Sigmoid colon (tissue), 7 donors: ENCODE measurements at places on chromosomes 7 and 10. TPM values are rescaled to one million over a fixed set of nuclear protein-coding genes. Genes with fewer than 3 reads are reported as not detected.

The ASZ1 gene
- not detected for polyA plus RNA-seq

The HABP2 gene
- not detected for polyA plus RNA-seq

The WNT8B gene
- not detected for polyA plus RNA-seq

The GIMAP1 gene
- polyA plus RNA-seq, result 1.8 TPM

The WDR86 gene
- polyA plus RNA-seq, result 2.1 TPM

The ZNF282 gene
- polyA plus RNA-seq, result 7.2 TPM

DNA sequence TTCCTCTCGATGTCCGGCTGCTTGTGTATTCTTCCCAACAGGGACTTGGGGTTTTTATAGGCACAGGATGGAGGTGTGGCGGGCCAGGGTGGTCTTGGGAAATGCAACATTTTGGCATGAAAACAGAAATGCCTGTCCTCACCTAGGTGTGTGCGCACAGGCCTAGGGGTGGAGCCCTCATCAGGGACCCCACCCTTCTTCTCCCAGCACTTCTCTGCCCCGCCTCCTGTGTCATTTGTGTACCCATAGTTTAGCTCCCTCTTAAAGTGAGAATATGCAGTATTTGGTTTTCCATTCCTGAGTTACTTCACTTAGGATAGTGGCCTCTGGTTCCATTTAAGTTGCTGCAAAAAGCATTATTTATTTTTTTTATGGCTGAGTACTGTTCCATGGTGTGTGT lies 90.2 kb upstream of the ITGB1 start:
- no peaks in the 10 kb centered on the region for H3K36me3 ChIP-seq
- no peaks in the 10 kb centered on the region for H3K27me3 ChIP-seq
- H3K4me3 ChIP-seq, result no peak overlapping the region
- DNase-seq, result no peak
- no peak overlapping the region for H3K27ac ChIP-seq

- no peak overlapping the region for H3K4me3 ChIP-seq
- no peaks in the 10 kb centered on the region for H3K36me3 ChIP-seq
- no peak overlapping the region for H3K27ac ChIP-seq
- no peak for DNase-seq
- H3K4me1 ChIP-seq, result no peaks in the 10 kb centered on the region
These were observed 24.2 kb downstream of the CH25H start for GRCh38 chr10:89182894-89183293.

DNA sequence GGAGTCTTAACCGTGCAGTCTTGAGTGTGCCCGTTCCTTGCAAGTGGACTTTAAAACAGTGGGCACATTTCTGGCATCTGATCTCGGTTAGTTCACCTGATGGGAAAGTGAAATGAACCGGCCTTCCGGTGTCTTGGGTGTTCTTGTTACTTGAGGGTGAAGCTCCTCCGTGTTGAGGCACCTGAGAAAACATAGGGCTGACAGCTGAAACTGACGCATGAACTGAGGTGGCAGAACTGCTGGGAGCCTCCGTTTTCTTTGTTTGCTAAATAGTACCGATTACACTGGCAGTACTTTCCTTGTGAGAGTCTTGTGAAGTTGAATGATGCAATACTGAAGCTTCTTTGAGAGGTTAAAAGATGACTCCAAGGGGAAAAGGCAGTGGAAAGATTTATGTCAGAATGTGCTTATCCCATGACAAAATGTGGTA lies 62.8 kb upstream of the SAMD8 start:
- H3K27me3 ChIP-seq, result no peaks in the 10 kb centered on the region
- DNase-seq, result peak; percentile 20
- H3K4me3 ChIP-seq, result no peak overlapping the region
- H3K36me3 ChIP-seq, result no peaks in the 10 kb centered on the region
- no peak overlapping the region for H3K27ac ChIP-seq

GRCh38 chr10:94397549-94398370 lies 4.6 kb upstream of the TBC1D12 start:
- no peak overlapping the region for H3K27ac ChIP-seq
- H3K36me3 ChIP-seq, result no peaks in the 10 kb centered on the region
- no peak overlapping the region for H3K4me3 ChIP-seq
- no peaks in the 10 kb centered on the region for H3K4me1 ChIP-seq
- DNase-seq, result no peak

GRCh38 chr10:128630787-128631252 lies 504.6 kb upstream of the MKI67 start:
- no peaks in the 10 kb centered on the region for H3K27me3 ChIP-seq
- H3K4me1 ChIP-seq, result no peaks in the 10 kb centered on the region
- DNase-seq, result no peak
- H3K36me3 ChIP-seq, result no peaks in the 10 kb centered on the region

DNA sequence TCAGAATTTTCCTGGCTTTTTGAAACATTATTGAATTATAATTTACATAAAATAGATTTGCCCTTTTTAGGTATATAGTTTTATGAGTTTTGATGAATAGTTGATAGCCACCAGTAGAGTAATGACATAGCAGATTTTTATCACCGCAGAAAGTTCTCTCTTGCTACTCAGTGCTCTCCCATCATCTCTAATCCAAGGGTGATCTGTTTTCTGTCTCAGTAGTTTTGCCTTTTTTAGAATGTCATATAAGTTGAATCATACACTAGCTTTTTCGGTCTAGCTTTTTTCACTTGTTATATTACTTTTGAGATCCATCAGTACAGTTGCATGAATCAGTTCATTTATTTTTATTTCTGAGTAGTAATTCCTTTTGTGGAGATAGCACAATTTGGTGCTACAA lies 17.9 kb downstream of the RSBN1L start:
- no peak for DNase-seq
- no peaks in the 10 kb centered on the region for H3K27me3 ChIP-seq
- H3K4me1 ChIP-seq, result peaks cover 54% of the 10 kb centered on the region
- no peak overlapping the region for H3K27ac ChIP-seq
- H3K36me3 ChIP-seq, result no peaks in the 10 kb centered on the region

DNA sequence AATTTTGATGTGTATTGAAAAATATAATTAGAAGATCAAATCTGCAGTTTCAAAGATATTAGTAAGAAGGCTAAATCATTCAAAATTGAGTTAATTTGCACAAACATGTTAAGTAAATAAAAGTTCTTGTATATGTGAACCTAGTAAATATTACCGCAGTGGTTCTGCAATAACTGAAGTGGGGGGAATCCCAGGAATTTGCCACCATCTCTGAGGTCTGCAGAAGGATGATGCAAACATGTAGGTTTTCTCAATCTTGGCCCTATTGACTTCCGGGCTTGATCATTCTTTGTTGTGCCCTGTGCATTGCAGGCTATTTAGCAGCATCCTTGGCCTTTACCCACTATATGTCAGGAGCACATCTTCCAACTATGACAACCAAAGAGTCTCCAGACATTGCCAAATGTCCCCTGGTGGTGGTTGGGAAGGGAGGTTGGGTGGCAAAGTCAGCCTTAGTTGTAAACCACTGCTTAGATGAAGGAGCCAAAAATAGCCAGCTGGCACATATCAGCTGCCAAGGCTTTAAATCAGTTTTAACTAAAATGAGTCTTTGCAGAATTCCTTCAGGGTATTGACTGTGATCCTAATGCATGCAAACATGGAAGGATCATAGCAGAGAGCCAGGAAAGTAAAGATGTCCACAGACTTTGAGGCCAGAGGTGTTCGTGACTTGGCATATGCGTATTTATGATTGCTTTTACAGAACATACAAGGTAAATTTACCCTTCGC lies 146.3 kb downstream of the TRIL start:
- no peak for DNase-seq
- H3K4me3 ChIP-seq, result no peak overlapping the region
- no peak overlapping the region for H3K27ac ChIP-seq
- H3K4me1 ChIP-seq, result peaks cover 3% of the 10 kb centered on the region
- H3K27me3 ChIP-seq, result no peaks in the 10 kb centered on the region

DNA sequence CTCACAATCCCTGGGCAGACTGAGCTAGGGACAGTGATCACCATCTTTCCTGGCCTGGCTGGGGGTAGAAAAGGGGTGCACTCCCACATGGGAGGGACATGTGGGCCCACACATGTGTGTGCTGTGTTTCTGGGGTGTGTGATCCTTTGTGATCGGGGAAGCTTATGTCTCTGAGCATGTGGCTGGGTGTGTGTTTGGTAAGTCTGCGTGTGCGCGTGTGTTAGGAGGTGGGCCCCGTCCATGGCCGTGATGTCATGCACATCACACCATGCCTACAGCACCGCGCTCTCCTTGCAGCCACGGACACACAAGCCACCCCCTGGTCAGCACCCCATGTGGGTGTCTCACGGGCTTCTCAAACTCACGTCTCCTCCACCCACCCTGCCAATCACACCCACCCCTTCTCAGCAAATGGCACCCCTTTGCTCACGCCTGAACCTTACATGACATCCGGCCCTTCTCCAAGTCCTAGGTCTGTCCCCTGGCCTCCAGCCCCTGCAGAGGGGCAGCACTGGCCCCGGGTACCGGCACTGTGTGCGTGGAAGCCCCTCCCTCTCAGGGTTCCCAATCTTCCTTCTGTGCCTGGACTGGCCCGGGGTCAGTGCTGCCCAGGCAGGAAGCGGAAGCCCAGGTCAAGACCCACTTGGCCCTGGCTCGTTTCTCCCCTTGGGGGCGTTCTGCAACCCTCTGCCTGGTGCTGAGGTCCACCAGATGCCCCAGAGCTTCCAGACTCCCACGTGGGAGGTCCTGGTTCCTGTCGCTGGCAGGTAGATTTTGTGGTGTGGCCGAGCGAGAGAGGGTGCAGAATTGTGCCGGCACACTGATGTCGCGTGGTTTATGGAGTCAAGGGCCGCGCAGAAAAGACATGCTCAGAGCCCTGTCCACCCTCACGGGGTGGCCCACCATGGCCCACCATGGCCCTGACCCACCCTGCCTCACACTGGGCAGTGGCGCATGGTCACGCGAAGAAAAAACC lies 12.6 kb downstream of the SLC29A4 start:
- no peaks in the 10 kb centered on the region for H3K4me1 ChIP-seq
- peaks cover 15% of the 10 kb centered on the region for H3K27me3 ChIP-seq
- H3K27ac ChIP-seq, result no peak overlapping the region
- no peak for DNase-seq

DNA sequence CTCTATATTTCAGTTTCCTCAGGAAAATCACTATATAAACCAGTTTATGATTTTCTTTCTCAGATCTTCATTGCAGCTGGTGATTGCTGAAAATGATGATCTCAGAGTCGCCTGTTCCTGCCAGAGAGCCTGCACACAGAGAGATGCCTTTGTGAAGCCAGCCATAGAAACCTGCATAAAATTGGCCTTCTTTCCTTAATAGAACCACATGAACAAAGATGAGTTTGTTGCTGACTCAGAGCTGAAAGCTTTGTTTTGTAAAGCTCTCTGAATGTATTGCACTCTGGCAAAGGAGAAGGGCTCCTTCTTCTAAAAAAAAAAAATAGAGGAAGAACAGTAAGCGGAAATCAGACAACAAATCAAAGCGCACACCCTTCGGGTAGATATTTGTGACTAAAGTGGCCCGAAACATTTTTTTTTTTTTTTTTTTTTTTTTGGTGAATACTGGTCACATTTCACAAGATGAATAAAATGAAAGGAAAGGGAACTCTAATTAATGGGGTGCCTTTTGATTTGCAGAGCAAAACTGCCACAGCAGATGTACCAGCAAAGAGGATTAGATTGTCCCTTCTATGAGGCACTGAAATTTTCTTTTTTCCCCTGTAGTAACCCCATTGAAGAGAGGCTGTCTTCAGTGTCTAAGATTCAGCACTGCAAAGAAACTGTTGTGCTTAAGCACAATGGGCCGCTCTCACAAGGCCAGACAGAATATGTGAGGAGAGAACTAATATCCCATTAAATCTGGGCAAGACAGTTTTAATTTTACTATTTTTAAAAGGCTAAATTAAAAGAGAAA lies 75.1 kb upstream of the PTPRZ1 start:
- H3K4me3 ChIP-seq, result no peak overlapping the region
- no peak overlapping the region for H3K27ac ChIP-seq
- no peak for DNase-seq
- no peaks in the 10 kb centered on the region for H3K36me3 ChIP-seq
- no peaks in the 10 kb centered on the region for H3K27me3 ChIP-seq
- H3K4me1 ChIP-seq, result no peaks in the 10 kb centered on the region

DNA sequence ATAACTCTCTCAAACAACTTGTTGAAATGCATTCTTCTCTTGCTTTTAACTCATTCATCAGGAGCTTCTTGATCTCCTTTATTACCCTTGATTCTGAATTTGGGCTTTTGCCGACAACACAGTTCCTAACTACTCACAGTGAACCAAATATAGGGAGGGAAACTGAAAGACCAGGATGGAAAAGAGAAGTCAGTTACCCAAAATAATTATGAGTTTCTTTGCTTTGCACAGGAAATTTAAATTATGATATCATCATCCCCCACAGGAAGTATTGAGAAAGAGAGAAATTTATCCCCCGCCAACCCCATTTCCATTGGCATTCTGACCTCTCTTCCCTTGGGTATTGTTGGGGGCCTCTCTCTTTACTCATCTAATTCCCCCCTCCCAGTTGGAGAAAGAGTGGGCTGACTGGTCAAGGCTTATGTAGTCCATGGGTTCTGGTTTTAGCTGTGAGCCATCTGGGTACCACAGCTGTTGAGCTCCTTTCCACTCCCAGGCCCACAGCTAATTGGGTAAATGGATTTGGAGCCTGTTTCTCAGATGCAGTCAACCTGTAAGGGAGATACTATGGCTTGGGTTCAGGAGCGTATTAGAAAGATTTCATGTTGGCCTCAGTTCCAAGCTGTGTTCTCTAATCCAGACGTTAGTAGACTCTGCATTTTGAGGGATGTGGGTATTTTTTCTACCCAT lies 109.0 kb downstream of the FZD1 start:
- no peaks in the 10 kb centered on the region for H3K36me3 ChIP-seq
- H3K4me1 ChIP-seq, result no peaks in the 10 kb centered on the region
- no peak overlapping the region for H3K27ac ChIP-seq
- no peak overlapping the region for H3K4me3 ChIP-seq
- no peak for DNase-seq

- no peak overlapping the region for H3K27ac ChIP-seq
- H3K36me3 ChIP-seq, result no peaks in the 10 kb centered on the region
- H3K27me3 ChIP-seq, result no peaks in the 10 kb centered on the region
- no peak for DNase-seq
These were observed 70.4 kb upstream of the ATRNL1 start for GRCh38 chr10:115022733-115023132.

DNA sequence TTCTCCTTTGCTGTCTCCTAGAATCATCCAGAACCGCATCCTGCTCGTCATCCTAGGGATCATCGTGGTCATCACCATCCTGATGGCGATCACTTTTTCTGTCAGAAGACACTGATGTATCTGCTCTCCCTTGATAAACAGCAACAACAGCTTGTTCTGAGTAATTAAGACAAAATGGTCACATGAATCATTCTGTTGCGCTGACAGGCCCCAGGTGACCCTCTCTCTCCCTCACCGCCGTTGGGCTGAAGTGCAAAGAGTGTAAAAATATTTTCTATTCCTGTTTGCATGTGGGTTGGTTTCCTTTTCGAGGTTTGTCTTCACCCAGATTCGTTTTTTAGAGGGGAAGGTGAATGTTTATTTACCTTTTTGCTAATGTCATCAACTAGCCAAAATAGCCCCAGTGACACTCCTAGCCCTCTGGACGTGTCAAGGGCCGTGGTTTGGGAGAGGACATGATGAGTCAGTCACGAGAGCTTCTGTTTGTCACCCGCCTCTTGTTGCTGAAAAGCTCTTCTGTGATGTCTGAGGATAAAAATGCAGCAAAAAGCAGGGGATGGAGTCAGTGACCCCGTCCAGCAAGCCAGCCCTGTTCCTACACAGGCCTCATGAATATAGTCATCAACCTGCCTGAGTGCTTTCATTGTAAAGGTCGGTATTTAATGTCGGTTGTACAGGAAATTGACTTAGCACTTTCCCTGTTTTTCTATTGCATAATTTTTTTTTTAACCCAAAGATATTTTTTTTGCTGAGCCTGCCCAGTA lies 134.6 kb upstream of the TCF7L2 start:
- no peak for DNase-seq
- no peak overlapping the region for H3K4me3 ChIP-seq
- H3K36me3 ChIP-seq, result no peaks in the 10 kb centered on the region
- peaks cover 8% of the 10 kb centered on the region for H3K4me1 ChIP-seq
- no peaks in the 10 kb centered on the region for H3K27me3 ChIP-seq
- H3K27ac ChIP-seq, result peak overlapping the region; percentile 16
